ENCODE measurements at places on chromosomes 3 and 15.

GRCh38 chr3:13072239-13072599 lies 1.0 kb downstream of the IQSEC1 start:
- DNase-seq = no peak

GRCh38 chr15:101651554-101652097 lies 555 bp downstream of the TM2D3 start:
- DNase-seq = no peak

GRCh38 chr3:33717616-33717865 lies 513 bp downstream of the CLASP2 start:
- no peak for DNase-seq

DNA sequence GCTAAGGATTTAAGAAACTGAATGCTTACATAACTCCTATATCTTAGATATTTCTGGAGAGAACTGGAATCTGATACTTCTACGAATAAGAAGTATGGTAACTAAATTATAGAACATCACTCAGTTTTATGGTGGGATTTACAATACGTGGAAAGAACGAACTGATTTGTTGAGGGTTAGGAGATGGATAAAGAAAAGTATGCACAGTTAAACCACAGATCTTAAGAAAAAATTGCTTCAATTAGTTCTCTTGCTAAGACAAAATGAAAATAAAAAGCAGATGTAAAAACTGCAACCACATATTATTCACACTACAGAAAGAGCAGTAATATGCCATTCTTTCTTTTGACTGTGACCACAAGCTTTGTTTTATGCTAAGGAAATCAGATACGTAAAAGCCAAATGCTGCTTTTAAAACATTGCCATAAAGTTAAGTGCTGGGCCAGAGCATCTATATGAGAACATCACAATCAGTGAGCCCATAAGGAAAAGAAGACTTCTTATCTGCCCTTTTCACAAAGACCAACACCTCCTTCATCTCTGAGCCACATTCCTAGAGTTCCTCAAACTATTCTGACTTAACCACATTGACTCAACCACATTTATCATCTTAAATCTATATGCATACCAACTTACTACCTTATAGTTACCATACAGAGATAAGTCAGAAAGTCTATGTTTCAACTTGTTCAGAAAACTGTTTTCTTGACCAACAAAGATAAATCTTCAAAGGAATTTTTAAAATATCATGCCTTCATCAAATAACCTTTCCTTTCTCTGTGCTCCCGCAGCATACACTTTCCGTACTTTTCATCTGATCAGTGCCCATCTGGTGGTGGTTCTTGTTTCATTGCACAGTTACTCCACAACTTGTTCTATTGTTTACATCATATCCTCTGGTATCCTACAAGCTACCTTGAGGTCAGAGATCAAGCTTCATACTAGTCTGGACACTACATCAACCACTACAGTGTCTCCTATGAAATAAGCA lies 61.7 kb downstream of the FSIP1 start:
- DNase-seq = no peak

DNA sequence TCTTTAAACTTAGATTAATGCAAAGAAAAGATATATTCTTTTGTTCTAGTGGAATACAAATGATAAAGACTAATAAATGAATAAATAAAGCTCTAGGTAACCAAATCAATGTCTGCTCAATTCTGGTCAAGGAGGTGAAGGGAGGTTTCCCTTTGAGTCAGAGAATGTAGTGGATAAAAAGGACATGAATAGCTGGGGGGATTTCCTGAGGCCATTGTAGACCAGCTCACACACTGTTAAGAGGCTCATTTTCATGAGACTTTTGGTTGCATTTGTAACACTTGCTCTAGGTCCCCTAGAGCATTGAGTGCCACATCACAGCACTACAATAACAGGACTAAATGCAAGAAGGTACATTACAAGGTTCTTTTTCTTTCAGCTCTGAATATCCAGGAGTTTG lies 170.7 kb downstream of the TIGIT start:
- no peak for DNase-seq

DNA sequence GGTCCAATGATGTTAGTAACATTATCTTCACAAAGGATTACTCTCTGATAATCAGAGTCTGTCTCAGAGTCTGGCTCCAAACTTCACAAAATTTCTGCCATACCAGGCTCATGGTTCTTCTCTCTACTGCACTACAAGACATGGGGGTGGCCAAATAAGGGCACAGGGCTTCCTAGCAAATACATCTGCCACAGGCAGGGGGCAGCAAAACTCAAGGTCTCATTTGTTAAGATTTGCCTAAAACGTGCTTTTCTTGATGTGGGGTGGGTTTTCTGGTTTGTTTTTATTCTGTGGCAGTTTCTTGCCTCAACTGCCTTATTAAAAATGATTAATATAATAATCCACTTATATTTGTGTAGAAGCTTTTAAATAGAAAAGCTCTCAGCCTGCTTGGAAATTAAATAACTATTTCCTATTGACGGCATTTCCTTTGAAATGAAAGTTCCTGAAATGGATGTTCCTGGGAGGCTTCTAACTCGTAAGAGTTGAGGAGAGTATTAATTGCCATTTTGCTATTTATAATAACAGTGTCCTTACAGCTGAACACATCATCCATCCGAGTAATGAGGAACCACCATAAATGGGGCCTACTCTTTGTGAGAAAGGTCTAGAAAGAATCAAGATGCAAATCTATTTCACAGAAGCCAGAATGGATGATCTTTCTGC lies 53.8 kb downstream of the SST start:
- peak; percentile 24 for DNase-seq

GRCh38 chr15:53401503-53401902 lies 358.0 kb downstream of the WDR72 start:
- no peak for DNase-seq

- DNase-seq = no peak
Observed at GRCh38 chr15:99467853-99468464, 97.8 kb upstream of the MEF2A start.

DNA sequence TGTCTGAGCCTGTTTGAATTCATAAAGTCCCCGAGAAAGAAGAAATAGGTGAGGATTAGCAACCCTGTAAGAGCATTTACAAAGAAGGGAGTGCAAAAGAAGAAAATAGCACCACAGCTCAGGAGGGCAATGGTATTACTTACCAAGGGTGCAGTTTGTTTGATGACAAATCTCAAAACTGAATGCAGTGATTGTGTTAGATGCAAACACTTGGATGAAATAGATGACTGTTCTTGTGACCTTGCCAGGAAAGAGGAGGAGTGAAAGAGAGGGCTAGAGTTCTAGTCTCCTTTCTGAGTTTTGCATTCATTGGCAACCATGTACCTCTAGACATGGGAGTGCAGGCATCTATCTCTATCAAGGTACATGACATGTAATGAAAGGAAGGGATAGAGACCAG lies 1030.8 kb upstream of the CFAP20DC start:
- DNase-seq = no peak

DNA sequence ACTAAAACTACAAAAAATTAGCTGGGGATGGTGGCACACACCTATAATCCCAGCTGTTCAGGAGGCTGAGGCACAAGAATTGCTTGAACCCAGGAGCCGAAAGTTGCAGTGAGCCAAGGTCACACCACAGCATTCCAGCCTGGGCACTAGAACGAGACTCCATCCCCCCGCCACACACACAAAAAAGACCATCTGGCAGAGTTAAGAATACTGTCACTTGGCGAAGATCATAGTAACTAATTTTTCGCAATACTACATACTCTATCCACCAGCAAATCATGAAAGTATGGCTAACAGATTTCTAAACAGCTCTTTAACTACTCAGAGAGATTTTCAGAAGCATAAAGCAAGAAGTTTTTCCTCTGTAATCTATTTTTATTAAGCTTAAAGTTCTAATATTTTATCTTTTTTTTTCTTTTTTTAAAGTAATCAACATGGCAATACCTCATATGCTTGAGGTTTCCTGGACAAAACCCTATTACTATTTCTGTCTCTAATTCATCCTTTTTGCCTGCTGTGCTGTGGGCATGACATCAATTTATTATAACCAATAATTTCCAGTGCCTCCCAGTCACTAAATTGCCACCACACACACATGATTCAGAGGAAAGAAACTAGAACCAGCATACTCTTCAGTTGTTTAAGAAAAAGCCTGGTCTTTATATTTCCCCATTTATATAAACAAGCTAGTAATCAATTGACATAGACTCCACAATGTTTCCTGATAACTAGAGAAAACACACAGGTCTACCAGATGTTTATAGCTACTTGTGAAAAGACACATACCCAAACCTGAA lies 46.9 kb downstream of the CHSY1 start:
- DNase-seq = no peak

- DNase-seq = peak; percentile 55
Observed at GRCh38 chr3:133211449-133211848, 173.3 kb downstream of the TMEM108 start.

- DNase-seq = no peak
Observed at GRCh38 chr3:173992416-173992815, 594.9 kb downstream of the NLGN1 start.

DNA sequence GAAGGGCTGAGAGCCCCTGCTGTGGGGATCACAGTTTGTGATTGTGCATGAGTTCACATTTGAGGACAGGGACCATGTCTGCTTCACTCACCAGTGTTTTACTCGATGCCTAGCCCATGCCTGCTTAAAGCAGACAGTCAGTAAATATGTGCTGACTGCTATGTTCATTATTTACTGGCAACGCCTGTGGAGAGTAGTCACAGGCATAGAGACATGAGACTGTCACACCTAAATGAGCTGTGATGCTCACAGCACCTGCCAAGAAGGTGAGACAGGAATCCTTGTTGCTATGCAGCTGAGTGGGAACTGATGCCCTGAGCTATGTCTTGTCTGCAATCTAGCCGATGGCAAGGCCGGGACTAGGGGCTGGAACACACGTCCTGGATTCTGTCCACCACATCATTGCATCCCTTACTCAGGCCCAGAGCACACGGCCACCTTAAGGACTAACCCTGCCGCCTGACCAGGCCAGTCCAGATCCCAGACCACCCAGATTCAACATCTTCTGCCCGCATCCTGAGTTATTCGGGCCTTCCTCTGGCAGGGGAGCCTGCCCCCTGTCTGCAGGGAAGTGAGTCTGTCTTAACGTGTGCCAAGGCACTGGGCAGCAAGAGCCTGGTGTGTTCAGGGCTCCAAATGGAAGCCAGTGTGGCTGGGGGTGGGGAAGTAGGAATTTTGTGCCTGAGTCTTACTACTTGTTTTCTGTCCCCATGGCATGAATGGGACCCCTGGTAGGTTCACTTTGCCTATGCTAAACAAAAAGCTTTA lies 44.8 kb downstream of the FGD5 start:
- no peak for DNase-seq

DNA sequence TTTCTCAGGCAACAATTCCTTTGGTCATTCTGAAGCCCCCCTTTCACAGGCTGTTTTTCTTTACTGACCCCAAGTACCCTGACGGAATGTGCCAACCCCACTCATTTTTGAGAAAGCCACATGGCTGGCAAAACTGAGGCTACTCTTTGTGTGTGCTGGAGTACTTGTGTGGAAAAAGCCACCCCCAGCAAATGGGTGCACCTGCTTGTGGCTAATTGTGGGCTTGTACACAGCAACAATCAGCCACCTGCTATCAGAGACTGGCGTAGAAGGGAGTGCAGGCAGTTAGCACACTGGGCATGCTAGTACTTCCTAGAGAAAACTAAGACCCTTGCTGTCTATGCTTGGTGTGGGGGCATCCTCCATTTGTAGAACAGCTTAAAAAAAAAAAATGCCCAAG lies 110.1 kb upstream of the LMOD3 start:
- no peak for DNase-seq

- DNase-seq = no peak
Observed at GRCh38 chr15:76905855-76906254, 715 bp upstream of the SCAPER start.

- DNase-seq = no peak
Observed at GRCh38 chr15:66097151-66098021, 156.2 kb downstream of the MEGF11 start.

- DNase-seq = no peak
Observed at GRCh38 chr15:31276596-31277298, 49.9 kb upstream of the KLF13 start.

DNA sequence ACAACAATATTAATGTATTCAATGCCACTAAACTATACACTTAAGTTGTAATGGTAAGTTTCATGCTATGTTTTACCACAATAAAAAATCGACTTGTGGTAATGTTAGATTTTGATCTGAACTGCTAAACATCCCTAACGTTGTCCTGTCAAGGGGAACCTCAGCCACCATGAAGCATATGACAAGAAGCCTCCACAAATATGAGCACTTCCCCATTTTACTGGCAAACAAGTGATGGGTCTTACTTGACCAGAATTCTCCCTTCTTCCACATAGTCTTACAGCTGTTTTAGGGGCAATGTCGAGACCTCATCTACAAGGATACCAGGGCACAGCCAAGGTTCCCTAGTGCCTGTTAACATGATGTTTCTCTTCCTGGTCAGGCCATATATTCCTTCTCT lies 124.2 kb upstream of the ABI3BP start:
- no peak for DNase-seq
